ENCODE measurements at places on chromosomes 13 and 19.

- no peak for DNase-seq
Observed at GRCh38 chr13:29421118-29421517, 174.4 kb downstream of the SLC7A1 start.

GRCh38 chr13:107852072-107852471, 363.3 kb downstream of the LIG4 start:
- no peak for DNase-seq

- no peak for DNase-seq
Observed at GRCh38 chr13:110665491-110666254, 40.2 kb downstream of the CARS2 start.

DNA sequence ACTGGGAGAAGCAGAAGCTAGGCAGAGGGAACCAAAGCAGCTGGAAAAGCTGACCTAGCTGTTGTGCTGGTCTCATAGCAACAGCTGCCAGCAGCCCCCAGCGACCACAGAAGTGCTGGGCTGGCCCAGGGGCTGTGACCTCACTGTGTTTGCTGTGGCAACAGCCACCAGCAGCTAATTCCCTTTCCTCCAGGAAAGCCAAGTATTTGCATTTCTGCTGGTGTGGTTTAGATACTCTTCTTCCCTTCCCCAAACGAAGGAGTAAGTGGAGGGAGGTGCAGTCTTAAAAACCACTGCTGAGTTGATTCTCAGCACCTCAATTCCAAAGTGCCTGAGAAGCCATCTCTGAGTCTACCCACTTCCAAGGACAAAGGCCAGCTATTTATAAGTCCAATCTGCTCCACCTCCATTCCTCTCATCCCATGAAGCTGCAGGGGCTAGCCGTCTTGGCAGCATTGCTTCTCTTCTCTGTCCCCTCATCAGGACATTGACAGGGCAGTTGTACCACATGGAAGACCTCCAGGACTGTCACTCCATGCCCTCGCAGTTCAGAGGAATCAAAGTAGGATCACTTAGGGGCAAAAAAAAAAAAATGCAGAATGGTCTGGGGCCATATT, 11.5 kb upstream of the CCDC97 start:
- no peak for DNase-seq

DNA sequence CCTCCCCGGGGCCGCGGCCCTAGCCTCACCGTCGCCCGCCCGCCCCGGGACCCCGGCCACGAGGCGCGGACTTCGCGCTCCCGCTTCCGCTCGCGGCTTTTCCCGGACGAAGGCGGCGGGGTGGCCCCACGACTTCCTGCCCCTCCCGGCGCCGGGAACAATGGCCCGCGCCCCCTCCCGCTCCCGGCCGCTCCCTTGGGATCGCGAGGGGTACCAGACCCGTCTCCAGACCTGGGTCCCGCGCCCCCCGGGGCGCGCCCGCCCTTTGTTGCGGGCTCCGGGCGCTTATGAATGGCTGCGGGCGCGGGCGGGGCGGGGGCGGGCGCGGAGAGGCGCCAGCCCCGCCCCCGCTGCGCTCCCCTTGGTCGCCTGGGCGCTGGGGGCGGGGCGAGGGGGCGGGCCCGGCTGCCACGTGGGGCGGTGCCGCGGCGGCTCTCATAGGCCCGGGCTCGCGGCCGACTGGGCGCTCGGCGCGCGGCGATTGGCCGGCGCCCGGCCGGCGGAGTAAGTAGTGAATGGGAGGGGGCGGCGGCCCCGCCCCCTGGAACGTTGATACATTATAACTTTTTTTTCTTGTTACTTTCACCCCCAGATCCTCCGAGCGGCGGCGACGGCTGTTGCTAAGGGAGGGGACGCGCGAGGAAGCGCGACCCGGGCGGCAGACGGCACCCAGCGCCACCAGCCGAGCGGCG, 1.1 kb downstream of the MIDN start:
- peak; percentile 94 for DNase-seq

- DNase-seq = no peak
Observed at GRCh38 chr19:53782698-53783097, 41.4 kb downstream of the NLRP12 start.

- DNase-seq = no peak
Observed at GRCh38 chr13:98988277-98988676, 10.4 kb upstream of the DOCK9 start.

DNA sequence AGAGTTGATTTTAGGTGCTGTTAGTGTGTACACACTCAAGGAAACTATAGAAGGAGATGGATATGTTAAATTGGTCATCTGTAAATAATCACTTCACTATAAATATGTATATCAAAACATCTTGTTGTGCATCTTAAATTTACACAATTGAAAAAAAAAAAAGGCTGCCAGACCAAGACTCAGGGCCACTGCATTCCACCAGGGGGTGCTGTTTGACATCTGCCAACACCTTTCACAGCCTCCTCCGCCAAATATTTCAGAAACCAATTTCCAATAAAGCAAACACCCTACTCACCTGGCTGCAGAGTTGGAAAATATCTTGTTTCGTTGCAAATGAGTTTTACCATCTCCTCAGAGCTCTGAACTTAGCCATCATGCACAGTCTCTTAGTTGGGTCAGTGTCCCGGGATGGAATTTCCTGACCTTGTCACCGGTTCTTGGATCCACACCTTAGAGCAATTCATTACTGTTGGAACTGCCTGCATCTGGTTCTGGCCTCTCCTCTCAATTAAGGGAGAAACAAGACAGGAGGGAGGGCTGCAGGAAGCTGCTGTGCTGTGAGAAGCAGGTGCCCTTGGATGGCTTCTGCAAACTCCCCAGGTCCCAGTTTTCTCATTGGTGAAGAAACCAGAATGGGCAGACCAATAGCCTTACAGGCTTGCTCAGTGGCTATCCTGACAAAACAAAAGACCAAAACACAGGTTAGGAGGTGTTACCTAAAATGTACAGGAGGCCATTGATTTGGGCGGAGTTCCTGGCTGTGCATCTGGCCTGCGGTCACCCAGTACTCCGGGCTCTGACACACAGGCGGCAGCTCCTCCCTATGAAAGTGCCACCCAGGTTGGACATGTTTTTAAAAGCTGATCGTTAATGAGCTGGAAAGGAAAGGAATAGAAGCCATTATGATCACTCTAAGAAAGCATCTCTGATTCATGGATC, 746.6 kb downstream of the UQCRFS1 start:
- DNase-seq = no peak

GRCh38 chr13:50915565-50915964, 6.0 kb downstream of the RNASEH2B start:
- DNase-seq = no peak

DNA sequence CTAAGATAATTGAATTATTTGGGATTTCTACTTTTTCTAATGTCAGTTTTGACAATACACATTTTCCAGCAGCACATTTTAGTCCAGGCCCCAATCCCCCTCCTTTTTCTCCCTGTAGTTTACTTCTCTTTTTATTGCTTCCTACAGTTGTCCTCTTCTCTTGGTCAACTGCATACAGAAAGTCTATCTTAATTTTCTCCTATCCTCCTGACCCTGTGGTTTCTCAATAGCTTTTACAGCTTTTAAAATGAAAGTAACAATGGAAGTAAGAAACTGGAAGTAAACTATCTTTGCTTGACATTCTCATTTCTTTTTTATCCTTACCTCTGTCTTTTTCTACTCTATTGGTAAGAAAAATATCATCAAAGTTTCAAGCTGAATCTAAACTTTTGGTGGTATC, 106.5 kb upstream of the OXGR1 start:
- no peak for DNase-seq

DNA sequence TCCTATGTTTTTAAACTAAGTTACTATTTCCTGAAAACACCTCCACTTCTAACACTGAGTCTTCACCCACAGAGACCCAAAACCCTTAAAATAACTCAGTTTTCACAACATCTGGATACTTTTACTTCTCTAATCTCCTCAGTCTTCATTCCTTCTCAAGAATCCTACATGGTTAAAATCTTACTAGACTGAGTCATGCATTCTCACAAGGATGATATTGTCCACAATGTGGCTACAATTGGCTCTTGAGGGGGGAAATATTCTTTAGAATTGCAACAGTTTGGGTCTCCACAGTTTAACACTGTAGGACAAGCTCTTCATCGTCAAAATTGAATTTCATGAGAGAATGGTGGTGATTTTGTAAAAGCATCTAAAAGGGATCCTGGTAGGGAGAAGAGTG, 397.1 kb downstream of the SLITRK5 start:
- no peak for DNase-seq

DNA sequence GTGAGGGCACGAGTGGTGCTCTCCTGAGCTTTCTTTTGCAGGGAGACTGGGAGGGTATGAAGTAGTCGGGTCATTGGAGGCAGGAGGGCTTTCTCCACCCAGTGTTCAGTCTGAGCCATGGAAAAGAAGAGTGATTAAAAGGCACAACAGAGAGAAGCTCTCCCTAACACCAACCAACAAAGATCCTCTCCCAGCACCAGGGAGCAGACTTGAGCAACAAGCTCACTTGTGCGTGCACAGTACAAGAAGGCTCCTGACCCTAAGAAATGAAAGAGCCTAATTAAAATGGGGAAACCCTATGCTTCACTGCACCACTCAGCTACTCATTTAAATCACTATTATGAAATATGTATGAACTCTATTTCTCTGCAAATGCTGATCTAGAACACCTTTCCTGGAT, 276.3 kb upstream of the SOX21 start:
- DNase-seq = no peak

Data from uterus (tissue), 4 donors.